Cortex of kidney (tissue), 1 donor: ENCODE measurements at places on chromosomes 12 and 14.

DNA sequence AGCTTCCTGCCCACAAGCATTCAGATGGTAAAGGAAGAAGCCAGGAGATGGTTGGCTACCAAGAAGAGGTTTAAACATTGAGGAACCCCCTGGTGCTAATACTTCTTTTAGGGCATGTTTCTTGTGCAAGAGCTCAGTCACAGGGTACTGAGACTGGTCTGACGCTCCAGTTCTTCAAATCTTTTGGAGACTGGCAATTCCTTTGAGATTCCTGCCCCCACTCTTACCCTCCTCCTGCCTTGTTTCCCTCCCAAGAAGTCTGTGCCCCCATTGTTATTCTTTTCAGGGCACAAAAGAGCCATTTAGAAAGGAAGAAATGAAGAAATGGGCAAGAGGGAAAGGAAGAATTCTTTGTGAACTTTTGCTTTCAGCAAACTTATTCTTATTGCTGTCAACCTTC, 11.8 kb downstream of the A2ML1 start:
- no peak for DNase-seq

DNA sequence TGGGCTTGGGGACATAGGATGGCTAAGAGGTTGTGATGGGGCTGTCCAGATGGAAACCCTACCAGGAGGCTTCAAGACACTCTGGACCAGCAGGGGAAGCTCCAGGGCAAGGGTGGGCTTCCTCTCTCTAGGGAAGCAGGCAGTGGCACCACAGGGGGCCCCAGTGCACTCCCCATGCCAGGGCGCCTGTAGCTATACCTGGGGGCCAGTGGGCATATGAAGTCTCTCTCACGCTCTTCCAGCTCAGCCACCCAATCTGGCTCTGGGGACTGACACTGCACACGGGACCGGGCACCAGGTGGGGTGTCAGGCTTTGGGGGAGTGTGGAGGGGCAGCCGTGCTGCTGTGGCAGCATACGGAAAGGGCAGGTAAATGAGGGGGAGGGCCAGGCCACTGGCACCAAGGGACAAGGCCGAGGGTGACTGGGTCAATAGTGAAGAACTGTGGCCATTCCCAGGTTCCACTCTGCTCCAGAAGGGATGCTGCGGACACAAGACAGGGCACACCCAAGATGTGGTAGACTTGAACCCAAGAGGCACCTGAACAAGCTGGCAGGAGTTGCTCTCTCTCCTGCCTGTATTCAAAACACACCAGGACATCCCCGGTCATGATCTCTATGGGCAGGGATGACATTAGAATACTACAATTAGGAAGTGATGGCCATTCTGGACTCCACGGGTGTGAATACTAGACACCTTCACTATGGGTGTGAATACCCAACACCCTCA, 27.5 kb downstream of the RFLNA start:
- DNase-seq: no peak

DNA sequence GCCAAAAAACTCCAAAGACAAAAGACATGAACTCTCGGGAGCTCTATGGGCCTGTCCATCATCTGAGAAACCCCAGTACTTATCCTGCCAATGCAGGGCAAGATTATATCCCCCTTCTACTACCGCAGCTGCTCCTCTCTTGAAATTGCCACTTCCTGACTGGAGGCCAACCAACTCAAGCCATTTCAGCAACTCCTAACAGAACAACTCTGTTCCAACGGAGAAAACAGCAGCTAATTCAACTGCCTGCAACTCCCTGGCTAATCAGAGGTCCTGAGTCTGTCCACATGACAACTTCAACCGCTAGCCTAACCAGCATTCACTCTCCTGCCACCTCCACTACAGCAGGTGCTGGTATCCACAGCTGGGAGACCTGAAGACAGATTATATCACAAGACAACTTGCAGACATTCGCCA, 24.1 kb downstream of the CEP83 start:
- DNase-seq: no peak

- no peak for DNase-seq
Observed at GRCh38 chr12:55688716-55689655, 18.7 kb downstream of the ITGA7 start.

GRCh38 chr14:26867171-26867757, 269.4 kb upstream of the NOVA1 start:
- DNase-seq: no peak

GRCh38 chr14:77087631-77088030, 10.4 kb upstream of the CIPC start:
- no peak for DNase-seq

DNA sequence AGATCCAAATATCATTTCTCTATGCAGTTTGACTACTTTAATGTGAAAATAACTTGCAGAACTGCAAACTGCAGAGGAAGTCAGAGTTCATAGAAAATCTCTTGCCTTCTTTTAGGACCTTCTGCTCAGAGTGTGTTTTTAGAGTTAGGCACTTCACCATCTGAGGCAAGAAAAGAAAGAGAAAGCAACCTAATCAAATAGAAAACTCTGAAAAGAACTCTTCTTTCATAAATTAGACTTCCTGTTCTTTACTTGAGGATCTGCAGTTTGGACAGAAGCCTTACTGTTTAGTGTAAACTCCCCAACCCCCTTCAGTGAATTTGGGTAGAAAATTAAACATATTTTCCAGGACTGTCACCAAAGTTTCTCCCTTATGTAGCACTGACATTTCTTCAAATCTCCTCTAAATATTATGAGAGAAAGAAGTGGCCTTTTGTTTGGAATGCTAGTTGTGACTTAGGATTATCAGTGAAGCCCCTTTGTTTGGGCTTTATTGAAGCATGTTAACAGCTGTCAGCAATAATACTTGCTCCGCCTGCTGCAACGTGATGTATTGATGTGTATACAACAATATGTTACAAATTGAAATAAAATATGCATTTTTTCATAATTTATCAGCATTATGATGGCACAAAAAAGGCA, 99.5 kb downstream of the PDZRN4 start:
- DNase-seq: no peak
